Stimulated activated CD4-positive, alpha-beta T cell treated with anti-CD3 and anti-CD28 coated beads, Interleukin-1b, Interleukin-23, amount 100 ng/mL, for 1 hour (primary cell): ENCODE measurements at places on chromosomes 2 and 18.
A peak's percentile ranks its signal among the peaks of the same experiment; 100 is the strongest.

- no peak for DNase-seq
These were observed 2.7 kb downstream of the FAM228B start for GRCh38 chr2:24125956-24126355.

DNA sequence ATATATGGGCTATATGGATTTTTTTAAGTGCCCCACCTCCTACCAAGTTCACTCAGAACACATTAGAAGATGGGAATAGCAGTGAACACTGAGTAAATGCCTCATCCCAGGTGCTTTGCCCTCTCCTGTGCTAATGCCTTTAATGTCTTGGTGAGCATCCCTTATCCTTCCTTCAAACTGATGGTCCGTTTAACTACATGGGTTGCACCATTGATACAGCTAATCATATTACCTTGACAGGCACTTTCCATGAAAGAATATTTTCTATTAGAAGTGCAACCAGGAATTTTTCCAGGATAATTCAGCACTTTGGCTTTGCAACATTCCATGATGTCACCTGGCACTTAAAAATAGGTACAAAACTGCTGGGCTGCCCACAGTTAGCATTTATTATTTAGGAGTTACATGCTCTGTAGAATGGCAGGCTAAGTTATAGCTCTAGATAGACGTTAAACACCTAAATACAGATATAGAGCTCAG lies 74.0 kb downstream of the WDPCP start:
- DNase-seq = no peak

DNA sequence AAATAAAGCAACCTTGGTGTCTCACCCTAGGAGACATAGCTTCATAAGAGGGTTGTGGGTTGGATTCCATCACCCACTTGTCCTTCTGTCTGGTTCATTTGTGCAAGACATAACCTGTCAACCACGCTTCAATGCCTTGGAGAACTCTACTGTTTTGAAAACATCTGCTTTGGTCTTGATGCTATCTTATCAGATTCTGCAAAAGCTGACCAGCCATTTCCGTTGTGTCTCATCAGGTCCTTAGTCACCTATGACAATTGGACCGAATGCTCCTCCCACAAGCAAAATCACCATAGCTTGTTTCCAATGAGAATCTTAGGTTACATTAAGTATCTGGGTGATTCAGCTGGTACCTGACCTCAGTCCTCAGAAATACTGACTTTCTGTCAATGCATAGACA lies 35.4 kb downstream of the STAT4 start:
- peak; percentile 9 for DNase-seq

GRCh38 chr2:49982871-49983270 lies 828.6 kb upstream of the FSHR start:
- no peak for DNase-seq

- no peak for DNase-seq
These were observed 124.1 kb downstream of the MMADHC start for GRCh38 chr2:149463328-149464002.

GRCh38 chr2:231904161-231904611 lies 22.0 kb downstream of the NPPC start:
- DNase-seq = no peak

DNA sequence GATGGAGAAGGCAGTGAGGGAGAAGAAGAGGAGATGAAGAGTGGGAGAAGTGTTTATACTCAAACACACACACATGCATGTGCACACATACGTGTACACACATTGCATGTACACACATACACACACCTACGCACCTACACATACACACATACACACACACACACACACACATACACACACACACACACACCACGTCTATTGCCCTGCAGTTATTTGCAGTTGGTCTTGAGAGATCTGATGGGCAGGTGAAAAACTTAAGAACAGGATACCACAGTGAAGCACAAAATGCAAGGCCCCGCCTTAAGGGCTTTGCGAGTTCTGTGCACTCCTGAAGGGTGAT lies 190.2 kb downstream of the MYCN start:
- no peak for DNase-seq

- no peak for DNase-seq
These were observed 147.0 kb downstream of the NEDD4L start for GRCh38 chr18:58190842-58191530.
